ENCODE measurements at places on chromosomes 13 and 19.

DNA sequence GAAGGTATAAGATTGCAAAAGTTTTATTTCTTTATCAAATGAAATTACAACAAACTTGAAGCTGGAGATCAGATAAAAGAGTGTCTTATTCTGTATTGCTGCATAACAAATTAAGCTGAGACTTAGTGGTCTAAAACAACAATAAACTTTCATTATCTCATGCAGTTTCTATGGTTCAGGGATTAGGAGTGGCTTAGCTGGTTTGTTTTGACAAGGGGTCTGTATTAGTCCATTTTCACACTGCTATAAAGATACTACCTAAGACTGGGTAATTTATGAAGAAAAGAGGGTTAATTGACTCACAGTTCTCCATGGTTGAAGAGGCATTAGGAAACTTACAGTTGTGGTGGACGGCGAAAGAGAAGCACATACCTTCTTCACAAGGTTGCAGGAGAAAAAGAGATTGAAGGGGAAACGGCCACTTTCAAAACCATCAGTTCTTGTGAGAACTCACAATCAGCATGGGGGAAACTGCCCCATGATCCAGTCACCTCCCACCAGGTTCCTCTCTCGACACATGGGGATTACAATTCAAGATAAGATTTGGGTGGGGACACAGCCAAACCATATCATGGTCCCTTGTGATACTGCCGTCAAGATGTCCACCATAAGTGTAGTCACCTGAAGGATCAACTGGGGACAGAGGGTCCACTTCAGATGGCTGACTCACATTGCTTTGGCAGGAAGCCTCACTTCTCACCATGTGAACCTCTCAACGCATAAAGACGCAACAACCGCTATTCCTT lies 97.8 kb downstream of the RNF17 start:
- no peak for DNase-seq

DNA sequence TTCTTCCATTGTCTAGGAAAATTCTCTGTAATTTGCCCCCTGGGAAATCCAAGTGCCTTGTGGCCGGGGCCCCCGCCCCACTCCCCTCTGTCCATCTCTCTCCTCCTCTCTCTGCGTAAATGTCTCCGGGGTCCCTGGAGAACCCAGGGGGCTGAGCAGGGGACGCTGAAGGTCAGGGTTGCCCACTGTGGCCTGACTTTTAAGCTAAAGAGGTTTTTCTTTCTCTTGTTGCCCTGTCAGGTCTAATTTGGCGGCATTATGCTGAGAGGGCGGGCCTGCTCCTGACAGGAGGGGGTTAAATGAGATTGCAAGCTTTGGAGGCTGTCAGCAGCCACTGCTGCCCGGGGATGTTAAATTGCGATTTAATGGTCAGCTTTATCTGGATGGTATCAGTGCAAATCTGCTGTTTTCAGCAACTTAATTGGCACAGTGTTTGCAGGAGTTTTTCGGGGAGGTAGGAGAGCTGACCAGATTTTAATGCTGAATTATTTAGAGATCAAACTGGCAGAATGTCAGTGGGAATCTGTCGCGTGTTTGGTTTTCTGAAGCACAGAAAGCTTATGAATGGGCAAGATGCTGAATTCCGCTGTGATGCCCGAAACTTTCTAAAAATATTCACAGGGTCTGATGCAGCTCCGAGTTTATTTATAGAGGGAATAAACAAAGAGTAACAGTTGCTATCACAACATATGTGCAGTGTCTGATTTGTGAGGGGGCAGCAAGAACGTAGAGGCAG lies 93.2 kb upstream of the SOX1 start:
- DNase-seq, result no peak

- DNase-seq, result no peak
Measured at GRCh38 chr19:38118176-38118575, 105.8 kb downstream of the DPF1 start.

GRCh38 chr19:57802269-57802668 lies 12.4 kb downstream of the ZNF552 start:
- DNase-seq, result no peak

DNA sequence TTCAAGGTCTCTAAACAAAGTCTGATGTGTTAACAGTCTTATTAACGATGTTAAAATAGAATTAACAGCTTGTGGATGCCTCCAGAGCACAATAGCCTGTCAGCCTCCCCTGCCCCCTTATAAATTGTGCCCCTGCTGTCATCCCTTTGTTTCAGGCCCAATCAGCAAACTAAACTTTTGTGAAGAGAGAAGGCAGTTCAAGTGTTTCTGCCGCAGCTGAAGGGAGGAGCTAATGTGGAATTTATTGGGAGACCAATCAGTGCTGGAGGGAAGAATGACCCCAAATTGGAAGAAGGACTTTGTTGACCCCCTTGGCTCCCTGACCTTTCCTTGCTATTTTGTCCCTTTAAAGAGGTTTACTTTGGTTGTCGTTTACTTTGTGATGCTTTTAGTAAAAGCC lies 160.5 kb downstream of the TM9SF2 start:
- no peak for DNase-seq

DNA sequence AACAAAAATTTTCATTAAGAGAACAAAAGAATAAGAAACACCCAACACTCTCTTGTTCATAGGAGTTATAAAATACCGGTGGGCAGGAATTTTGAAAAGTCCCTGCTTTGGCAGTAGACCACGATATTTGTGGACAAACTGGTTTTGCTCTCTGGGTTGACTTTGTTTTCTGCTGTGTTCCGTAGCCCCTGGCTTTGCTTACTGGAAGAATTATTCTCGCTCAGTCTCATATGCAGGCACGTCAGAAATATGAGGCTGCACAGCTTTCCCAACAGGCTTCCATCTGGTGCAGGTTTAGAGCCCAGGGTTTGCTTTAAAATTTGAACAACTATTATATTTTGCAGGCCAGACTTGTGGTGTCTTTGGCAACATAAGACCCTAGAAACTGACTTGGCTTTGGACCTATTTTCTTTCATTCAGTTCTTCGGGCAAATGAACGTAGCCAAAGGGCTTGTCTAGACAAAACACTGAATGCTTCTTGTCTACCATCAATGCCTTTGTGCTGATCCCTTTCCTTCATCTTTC lies 2012.6 kb downstream of the PCDH9 start:
- DNase-seq, result no peak
